Glomerular endothelial cell (primary cell): ENCODE measurements at places on chromosomes 3 and 15.

- DNase-seq, result no peak
Observed at GRCh38 chr3:69890691-69891090, 108.8 kb upstream of the SAMMSON start.

DNA sequence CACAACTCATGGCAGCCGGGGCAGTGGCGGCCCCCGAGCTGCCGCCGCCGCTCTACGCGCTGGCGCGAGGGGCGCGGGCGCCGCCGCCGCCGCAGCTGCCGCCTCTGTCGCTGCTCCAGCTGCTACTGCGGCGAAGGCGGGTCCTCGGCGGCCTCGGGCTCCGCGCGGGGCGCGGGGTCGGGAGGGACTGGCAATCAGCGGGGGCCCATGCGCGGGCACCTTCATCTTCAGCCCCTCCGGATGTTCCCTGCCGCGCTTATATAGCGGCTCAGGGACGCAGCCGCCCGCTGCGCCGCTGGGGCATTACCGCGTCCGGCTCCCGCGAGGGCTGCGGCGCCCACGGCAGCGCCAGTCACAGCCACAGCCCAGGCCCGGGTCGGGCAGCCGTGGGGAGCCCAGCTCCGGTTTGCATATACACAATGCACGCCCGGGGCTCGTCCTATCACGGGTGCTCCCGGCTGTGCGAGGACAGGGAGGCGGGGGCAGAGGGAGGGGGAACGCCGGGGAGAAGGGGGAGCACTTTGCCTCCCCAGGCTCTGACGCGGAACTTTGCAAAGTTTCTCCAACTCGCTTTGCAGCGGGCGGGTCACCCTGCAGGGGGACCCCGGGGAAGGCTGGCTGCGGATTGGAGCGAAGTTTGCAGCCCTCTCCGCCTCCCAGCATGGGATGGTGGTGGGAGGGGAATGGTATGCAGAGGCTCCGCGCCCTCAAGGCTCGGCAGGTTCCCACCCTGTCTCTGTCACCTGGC is at the start of gene VGLL3:
TSS of gene VGLL3 (minus strand) at position 416 of the 748 bp plus-strand sequence. CDS start at position 10, 406 bp downstream.
- no peak for DNase-seq

DNA sequence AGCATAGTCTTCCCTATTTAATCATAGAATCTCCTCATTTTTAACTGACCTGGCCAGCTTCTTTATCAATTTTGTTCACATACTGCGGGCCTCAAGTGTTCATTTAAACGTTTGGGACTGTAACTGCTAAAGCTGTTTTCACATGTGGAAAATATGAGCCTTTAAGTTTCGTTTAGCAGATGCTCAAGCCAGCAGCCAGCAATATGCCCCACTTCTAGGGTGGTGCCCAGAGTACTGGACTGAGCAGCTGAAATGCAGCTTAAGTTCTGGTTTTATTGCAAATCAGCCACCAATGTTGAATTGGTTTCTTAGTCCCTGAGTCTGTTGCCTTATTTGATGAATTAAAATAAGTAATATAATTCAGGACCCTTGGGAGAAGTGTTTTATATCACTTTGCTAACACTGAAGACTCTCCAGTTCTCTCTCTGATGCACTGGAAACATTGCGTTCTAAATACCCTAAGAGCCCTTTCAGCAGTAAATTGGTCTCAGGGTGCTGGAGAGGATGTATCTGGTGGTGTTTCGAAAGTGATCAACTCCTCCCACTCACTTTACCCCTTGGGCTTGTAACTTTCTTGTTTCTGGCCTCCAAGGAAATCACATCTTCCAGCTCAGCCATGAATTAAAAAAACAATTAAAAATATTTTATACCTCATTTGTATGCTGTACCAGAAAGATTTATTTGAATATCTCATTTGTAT is 61.7 kb downstream of the B3GALNT1 start:
- no peak for DNase-seq

DNA sequence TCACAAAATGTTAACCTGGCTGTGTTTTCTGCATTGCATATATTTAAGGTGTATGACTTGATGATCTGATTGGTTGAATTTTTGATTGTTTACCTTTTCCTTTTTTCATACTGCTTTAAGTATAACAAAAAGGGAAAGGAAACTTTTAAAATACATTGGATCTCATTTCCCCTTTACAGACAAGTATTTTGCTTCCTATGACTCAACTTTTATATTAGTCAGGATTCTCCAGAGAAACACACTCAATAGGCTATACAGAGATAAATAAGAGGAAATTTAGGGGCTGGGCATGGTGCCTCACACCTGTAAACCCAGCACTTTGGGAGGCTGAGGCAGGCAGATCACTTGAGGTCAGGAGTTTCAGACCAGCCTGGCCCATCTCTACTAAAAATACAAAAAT is 205.8 kb downstream of the TJP1 start:
- no peak for DNase-seq

GRCh38 chr3:65619451-65619881 is 419.3 kb downstream of the MAGI1 start:
- DNase-seq, result peak; percentile 62

DNA sequence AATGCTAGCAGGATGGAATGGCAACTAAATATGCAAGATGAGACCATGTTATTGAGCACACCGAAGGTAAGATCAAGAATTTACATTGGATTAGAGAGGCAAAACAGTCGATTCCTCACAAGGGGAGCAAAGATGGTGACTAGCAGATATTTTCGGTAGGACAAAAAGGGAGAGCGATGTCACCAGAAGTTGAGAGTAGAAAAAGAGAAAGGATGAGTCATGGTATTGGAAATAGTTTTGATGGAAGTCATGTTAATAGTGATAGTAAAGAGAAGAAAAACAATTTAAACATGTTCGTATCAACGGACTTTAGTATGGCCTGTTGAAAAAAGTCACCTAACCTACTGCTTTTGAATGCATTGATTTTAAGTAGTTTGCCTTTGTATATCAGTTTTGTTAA is 55.0 kb downstream of the UBE2E2 start:
- no peak for DNase-seq

GRCh38 chr3:89332793-89333192 is 225.4 kb downstream of the EPHA3 start:
- no peak for DNase-seq

DNA sequence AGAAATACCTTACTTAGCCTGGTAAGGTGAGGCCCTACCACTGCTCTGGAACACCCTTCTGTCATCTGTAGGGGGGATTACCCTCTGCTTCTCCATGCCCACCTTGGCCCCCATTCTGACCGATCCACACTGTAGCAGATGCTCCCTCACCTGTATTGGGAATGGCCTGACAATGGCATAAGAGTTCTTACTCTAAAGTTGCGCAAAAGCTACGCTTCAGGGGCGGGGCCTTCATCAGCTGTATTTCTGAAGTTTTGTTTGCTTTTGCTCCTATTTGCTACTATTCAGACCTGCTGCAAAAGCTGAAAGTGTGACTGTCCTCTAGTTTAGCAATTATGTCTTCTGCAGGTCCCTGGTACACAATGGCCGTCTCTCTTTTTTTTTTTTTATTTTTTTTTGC is 252.6 kb downstream of the TLE3 start:
- DNase-seq, result no peak

DNA sequence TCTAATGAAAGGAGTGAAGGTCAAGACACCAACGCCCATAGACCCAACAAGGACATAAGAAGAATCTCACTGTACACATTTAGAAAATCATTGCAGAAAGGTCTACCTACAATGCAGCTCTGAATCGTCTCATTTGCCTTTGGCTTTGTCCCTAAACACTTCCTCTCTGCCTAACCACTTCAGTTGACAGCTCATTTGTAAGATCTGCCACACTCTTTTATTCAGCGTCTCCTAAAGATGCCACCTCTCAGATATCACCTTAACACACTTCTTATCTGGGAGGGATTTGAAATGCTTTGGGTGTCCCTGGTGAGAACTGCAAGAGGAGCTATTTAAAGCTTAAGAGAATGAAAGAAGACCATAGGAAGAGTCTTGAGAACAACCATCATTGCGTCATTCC is 38.7 kb downstream of the RAB27A start:
- DNase-seq, result no peak

DNA sequence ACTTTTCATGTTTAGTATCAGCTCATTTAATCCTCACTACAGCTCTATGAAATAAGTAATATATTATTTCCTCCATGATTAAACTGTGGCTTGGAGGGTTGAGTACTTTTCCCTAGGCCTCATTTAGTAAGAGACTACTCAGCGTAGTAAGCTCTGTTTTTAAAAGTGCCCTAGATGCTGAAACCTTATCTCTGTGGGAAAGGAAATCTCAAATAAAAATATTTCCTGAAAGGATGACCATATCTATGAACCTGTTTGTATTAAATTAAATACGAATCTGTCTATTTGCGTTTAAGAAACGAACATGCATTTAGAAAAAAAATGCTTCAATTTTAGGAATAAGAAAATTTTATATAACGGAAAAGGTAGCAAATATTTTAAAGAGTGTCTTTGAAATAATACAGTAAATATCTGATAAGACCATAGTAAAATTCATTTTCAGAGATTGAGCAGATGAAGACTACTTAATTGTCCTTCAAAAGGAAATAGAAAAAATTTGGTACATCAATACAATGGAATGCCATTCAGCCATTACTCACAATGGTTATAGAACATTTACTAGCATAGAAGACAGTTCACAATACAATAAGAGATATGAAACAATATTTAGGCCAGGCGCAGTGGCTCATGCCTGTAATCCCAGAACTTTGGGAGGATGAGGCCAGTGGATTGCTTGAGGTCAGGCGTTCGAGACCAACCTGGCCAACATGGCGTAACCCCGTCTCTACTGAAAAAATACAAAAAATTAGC is 56.2 kb downstream of the ATG7 start:
- DNase-seq, result peak; percentile 25

- DNase-seq, result no peak
Observed at GRCh38 chr15:49323207-49323606, 99.8 kb upstream of the FGF7 start.

DNA sequence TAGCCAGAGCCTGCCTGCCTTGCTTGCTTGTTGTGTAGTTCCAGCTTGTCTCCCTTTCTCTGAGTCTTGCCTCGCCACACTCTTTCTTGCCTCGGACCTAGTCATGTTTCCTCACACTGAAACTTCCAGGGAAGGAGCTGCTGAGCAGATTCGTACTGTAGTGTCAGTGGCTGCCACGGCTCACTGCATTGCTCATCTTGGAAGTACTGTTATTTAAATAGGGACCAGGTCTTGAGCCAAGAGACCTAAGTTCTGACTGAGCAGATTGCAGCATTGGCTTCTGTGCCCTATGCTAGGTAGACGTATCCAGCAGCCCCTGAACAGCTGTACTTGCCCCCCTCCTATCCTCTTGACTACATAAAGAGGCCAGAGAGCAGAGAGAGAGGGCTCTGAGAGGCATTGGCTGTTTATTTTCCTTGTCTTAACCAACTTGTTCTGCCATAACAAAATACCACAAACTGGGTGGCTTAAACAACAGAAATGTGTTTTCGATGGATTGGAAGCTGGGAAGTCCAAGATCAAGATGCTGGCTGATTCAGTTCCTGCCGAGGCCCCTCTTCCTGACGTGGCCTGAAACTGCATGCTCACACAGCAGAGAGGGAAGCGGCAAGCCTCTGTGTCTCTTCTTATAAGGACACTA is 5.8 kb upstream of the RARRES1 start:
- DNase-seq, result no peak

- DNase-seq, result no peak
Observed at GRCh38 chr15:98596885-98597392, 51.4 kb upstream of the IGF1R start.

DNA sequence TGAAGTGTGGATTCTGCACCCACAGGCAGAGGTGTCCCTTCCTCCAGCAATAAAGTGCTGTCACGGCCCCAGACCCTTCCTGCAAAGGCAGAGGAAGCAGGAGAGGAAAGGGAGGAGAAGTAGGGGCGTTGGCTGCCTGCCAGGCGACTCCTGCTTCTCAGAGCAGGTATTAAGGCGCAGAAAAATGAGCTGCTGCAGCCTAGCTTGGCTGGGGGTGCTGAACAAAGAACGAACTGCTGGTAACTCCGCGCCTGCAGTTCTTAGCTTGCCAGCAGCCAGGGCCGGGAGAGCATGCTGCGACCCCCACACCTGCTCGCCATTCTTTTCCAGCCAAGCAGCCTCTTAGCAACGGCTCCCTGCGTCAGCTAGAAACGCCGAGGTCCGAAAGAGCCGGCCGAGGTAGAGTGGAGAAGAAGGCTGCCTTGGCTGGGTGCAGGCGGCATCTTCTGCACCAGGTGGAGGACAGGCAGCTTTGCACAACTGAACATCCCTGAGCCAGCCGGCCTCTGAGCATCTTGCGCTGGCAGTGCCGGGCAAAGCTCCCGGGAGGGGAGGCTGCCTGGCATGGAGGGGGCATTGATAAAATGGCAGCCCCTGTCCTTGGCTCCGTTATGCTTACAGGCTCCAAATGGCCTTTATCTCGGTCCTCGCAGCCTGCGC is 296.0 kb downstream of the MEX3B start:
- no peak for DNase-seq

GRCh38 chr15:81152799-81153198 is 18.7 kb downstream of the CFAP161 start:
- no peak for DNase-seq

GRCh38 chr3:11009898-11010297 is 17.4 kb downstream of the SLC6A1 start:
- no peak for DNase-seq

DNA sequence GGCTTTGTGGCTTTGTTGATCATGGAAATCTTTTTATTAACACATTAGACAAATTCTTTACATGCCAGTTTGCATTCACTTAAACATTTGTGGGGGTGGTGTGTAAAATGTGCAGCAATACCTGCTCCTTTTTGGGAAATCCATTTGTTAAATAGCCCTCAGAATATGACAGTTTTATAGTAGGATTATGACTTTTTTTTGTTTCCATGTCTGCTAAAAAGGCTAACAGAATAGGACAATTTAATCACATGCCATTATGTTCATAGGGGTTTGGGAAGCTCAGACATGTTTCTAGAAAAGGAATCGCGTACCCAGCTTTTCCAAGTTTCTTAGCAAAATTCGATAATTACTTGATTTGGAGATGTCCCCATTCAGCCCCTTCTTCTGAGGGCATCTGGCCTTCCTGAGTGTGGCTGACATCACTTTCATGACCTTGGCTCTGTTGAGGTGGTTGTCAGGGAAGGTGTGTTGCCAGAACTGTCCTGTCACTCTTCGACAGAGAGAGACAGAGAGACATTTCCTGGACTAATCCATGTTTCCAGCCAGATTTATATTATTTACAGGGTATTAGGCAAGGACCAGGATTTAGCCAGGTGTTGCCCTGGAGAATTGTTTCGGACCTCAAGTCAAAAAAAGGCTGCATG is 126.4 kb downstream of the PTPRG start:
- DNase-seq, result no peak

DNA sequence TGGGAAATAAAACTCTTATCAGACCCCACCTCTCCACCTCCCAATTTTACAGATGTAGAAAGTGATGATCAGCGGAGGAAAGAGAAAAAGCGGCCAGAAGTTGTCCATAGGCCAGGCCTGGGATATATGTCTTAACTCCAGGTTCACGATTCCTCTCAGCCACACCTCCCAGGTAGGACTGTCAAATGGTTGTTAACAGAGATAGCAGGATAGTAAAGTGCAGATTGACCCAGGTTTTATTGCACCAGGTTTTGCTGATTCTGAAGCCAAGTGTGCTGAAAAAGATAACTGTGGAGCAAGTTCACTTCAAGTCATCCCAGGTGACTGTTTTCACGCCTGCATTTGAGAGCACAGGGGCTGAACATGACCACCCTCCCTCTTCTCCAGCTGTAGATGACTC is 36.1 kb downstream of the LSM3 start:
- no peak for DNase-seq
